ENCODE measurements at places on chromosomes 7 and 10.

GRCh38 chr7:51226063-51226755, 90.4 kb downstream of the COBL start:
- DNase-seq, result no peak

GRCh38 chr10:80144067-80144695, 11.7 kb downstream of the PLAC9 start:
- no peak for DNase-seq

DNA sequence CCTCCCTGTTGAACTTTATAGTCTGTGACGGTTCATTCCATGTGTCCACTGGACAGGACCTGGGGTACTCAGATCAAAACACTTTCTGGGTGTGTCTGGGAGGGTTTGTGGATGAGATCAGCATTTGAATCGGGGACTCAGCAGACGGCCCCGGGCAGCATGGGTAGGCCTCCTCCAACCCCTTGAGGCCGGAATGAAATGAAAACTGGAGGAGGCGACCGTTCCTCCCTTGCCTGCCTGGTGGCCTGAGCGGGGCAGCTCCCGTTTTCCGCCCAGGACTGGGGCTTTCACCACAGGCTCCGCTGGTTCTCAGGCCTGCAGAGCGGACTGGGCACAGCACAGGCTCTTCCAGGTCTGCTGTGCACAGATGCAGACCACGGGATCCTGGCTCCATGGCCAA, 247.7 kb downstream of the MAD1L1 start:
- no peak for DNase-seq

DNA sequence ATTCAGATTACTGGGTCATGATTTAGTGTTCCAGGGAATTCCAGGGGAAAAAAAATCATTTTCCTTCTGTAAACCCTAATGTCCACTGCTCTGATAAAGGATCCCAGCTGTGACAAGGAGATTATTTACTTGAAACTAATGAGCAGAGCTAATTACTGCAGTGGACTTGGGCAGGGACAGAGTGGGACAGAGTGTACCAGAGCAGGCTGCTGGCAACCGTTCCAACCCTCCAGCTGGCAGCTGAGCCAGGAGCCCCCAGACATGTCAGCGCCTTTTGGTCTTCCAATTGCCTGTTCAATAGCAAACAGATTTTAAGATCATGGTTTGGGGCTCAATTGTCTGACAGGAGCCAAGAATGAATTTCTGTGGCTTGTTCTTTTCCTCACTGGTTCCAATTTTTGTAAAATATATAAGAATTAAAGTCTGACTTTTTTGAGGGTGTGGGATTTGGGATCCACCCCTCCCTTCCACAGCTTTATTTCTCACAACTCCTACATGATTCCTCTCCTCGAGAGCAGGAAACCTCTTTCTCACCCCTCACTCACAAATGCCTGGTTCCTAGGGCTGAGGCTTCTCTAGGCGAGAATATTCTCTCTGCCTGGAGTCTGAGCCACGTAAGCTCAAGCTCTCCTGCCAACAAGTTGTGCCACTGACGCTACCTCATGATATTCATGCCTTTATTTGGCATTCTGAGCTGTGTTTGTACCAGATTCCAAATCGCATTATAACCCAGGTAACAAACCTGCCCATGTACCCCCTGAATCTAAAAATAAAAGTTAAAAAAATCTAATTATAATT, 20.6 kb upstream of the FAM180A start:
- no peak for DNase-seq

DNA sequence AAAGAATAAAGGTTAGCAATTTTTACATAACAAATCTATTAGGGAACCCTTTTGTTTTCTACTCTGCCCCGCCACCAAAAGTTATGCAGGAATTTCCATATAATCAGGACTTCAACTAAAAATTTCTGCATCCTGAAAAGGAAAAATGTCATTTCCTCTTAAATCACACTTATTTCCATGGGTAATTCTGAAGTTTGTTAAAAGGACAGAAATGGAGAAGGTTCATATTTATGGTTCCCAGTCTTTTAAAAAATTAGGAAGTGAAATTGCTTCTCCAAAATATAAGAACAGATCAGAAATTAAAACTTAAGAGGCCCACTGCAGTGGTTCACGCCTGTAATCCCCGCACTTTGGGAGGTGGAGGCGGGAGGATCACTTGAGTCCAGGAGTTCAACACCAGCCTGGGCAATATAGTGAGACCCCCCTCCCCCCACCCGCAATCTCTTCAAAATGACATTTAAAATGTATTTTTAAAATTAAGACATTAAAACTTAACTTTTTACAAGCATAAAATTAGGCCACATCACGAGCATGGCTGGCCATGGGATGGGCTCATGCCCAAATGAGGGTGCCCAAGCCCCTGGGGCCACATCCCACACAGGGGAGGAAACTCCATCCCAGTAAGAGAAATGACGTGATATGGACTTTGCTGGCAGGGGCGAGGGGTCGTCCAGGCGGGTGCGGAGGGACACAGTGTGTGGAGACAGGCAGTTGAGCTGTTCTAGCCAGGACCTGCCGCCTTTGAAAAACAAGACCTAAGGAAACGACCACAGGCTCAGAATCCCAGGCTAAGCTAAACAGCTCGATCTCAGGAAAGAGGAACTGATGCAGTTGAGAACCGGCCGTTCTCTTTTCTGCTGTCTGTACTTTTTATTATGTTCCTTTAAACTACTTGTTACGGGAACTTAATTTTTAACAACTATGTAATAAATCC, 51.3 kb upstream of the NFE2L3 start:
- peak; percentile 32 for DNase-seq

DNA sequence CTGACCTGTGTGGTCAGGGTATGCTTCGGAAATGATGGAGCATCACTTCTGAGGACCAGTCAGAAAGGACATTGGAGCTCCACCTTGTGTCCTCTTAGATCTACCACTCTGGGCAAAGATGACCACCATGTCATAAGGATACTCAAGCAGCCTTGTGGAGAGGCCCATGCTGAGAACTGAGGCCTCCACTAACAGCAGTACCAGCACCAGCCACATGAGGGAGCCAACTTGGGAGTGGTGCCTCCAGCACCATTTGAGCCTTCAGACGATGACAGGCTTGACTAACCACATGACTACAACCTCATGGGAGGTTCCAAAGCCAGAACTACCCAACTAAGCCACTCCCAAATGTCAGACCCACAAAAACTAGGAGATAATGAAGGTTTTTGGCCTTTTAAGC, 116.0 kb downstream of the NPTX2 start:
- peak; percentile 16 for DNase-seq

DNA sequence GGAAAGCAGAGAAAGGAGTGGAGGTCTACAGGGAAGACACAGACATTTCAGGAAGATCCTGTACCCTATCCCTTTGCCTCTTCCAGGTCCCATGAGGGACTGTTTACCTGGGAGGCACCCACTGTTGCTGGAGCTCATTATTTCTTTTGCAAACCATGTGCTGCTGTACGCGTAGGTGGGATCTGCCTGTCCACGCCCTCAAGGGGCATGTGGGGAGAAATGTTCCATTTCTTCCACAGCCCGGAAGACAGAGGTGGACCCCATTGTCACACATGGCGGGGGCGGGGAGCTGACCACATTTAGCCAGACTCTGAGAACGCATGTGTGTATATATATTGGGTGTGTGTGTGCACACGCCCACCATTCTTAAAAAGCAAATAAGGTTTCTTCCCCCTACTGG, 2.0 kb downstream of the PLXNA4 start:
- no peak for DNase-seq

DNA sequence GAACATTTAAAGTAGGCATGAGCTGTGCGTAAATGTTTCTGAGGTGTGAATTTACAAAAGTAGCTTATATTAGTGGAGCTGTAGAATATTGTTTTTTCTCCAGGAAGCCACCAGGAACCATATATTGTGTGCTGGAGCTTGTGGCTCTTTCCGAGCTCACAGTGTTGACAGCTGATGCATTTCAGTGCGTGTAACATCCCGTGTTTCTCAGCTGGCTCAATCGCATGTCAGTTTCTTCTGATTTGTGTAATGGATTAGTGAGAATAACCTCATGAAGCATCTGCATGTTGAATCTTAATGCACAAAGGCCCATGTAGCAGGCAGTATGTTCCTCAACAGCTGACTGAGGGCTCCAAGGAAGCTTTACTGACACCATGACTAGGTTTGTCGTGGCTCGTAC, 39.4 kb downstream of the VKORC1L1 start:
- no peak for DNase-seq

GRCh38 chr7:73985737-73986141, 42.2 kb upstream of the ELN start:
- DNase-seq, result no peak

DNA sequence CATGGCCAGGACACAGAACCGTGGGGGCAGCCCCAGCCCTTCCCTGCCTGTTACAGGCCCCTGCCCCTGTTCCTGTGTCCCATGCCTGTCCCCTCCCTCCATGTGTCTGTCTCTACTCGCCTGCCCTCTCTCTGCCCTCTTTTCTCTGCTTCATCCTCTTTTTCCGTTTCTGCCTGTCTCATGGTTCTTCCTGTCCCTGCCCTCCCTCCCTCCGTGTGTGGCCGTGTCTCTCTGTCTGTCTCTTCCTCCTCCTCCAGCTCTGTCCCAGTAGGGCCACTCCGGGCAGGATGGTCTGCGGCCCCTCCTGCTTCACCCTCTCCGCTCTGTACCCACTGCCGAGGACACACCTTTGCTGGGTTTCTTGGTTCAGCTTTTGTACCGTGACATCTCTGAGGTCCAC, 137.4 kb downstream of the FAM53B start:
- no peak for DNase-seq

- no peak for DNase-seq
Observed at GRCh38 chr7:130266961-130267321, 278 bp downstream of the CPA2 start.

- peak; percentile 6 for DNase-seq
Observed at GRCh38 chr10:119933179-119933578, 40.6 kb downstream of the SEC23IP start.

- no peak for DNase-seq
Observed at GRCh38 chr10:79937701-79938151, 11.2 kb downstream of the SFTPD start.

DNA sequence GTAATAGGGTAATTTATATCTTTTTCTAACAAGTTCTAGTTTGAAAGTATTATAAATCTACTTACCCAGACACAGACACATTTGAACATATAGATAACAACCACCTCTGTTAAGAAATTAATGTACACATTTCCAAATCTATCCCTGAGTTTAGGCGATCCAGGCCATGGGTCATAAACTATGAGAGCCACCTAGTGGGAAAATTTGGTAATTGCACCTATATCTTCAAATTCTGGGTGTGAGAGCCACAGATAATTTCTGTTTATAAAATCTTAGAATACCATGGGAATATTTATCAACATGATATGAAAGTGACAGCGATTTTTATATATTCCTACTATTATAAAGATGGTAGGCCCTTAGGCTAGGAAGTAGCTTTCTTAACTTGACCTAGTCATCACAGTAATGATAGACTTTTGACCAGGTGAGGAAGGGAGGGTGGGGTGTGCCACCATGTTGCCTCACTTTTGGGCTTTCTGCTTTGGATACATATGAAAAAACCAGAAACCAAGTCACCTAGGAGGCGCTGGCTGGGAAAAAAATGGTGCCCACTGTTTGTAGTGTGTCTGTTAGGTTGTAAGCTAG, 8.0 kb upstream of the EPHA1 start:
- DNase-seq, result peak; percentile 69

DNA sequence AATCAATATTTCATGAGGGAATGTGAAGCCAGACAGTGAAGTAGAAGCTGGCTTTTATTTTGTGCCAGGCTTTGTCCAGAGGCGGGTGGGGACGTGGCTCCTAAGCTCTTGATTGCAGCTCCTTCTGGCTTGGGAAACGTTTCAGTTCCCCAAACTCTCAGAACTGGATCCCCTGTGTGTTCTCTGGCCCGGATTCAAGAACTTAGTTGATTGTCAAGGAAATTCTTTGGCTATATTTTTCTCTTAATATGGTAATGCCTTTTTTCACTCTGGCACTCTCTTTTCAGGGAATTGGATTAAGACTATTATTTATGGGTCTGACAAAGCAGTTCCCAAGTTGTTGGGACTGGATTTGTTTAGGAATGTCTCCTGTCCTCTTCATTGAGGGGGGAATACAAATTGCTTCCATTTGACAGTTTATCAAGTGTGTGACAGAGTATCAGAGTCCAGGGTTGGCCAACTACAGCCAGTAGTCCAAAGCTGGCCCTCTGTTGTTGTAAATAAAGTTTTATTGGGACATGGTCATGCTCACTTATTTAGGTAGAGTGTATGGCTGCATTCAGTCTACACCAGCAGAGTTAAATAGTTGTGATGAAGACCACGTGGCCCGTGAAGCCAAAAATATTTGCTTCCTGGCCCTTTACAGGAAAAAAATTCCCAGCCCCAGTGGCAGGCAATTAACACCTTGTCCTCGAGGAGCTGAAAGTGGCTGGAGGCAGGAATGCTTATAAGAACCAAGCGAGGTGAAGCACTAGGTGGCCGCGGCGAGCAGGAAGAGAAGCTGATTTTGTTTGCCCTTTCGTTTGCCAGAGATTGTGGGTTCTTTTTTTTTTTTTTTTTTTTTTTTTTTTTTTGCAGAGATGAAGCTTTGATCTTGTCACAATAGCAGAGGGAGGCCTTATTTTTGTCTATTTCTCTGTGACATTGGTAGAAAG, 34.3 kb downstream of the HTRA1 start:
- no peak for DNase-seq

DNA sequence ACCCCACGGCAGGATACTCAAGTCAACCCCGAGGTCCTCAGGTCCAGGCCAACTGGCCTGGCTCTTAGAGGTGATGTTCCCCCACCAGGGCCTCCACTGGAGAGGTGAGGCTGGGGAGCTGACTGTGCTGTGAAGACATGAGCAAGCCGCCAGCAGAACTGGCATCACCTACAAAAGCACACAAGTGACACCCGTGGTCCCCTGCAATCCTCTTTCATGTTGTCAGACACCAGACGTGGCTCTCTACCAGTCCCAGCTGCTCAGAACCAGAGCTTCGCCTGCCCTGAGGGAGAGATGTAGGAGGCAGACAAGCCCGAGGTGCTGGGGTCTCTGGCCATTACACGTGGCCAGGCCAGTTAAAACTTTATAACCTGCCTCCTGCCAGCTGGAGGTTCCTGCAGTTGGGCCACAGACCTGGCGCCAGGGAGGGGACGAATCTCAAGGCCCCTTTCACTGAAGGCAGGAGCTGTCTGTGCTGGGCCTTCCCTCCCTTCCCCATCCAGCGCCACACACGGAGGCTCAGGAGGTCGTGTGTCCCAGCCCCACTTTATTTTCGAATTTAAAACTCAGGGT, 2.2 kb downstream of the COMTD1 start:
- DNase-seq, result no peak

All from AML-193 (cell line).